ENCODE measurements at places on chromosomes 1 and 21.

DNA sequence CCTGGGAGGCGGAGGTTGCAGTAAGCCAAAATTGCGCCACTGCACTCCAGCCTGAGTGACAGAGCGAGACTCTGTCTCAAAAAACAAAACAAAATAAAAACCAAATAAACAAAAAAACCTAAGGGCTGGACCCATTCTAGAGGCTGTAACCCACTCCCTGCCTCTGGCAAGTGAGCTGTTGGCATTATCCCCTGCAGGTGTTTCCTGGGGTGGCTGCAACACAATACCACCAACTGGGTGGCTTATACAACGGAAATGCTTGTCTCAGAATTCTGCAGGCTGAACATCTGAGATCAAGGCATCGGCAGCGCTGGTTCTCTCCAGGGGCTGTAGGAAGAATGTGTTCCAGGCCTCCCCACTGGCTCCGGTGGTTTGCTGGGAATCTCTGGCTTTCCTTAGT is 15.2 kb downstream of the LRRC38 start:
- DNase-seq: no peak

DNA sequence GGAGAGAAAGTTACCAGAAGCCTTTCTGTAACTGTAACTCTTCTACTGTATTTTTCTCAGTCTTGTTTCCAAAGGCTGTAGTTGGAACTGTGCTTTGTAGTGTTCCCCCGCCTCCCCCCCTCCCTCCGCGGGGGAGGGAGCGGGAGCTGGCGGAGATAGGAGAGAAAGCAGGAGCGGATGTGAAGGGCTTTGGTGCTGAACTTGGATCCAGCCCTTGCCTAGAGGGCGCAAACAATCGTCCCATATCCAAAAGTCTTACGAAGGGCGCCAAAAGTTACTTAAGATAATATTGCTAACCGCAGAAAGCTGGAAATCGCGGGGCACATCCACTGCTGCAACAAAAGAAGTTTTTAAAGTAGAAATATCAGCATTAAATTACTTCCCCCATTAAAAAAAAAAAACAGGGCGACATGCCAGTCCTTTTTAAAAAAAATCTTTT is 2.4 kb upstream of the NFIA start:
- DNase-seq: peak; percentile 74

DNA sequence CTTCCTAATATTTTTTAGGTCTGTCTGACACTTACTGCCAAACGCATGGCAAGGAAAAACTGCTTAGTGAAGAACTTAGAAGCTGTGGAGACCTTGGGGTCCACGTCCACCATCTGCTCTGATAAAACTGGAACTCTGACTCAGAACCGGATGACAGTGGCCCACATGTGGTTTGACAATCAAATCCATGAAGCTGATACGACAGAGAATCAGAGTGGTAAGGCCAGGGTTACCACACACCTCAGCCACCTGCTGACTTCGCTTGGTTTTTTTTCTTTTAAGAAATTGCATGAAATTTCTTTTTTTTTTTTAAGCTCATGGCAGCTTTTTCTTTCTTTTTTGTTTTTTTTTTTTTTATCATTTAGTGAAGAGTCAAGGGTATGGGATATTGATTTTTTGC is 17.2 kb downstream of the ATP1A1 start:
- DNase-seq: no peak

- no peak for DNase-seq
Measured at GRCh38 chr1:113818578-113818977, 6.3 kb upstream of the RSBN1 start.

DNA sequence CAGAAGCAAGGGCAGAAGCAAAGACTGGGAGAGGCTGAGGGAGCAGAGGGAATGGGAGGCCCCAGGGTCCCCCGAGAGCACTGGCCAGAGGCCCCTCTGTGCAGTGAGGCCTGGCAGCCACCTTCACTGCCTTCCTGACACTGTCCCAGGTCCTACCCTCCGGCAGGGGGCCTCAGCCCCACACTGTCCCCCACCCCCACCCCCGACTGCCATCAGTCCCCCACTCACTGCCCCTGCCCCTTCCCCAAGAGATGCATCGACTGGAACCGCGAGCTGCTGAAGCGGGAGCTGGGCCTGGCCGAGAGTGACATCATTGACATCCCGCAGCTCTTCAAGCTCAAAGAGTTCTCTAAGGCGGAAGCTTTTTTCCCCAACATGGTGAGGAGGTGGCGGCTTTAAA is 13.0 kb upstream of the PADI6 start:
- DNase-seq: no peak

- DNase-seq: no peak
Measured at GRCh38 chr1:211305044-211305443, 21.6 kb upstream of the TRAF5 start.

DNA sequence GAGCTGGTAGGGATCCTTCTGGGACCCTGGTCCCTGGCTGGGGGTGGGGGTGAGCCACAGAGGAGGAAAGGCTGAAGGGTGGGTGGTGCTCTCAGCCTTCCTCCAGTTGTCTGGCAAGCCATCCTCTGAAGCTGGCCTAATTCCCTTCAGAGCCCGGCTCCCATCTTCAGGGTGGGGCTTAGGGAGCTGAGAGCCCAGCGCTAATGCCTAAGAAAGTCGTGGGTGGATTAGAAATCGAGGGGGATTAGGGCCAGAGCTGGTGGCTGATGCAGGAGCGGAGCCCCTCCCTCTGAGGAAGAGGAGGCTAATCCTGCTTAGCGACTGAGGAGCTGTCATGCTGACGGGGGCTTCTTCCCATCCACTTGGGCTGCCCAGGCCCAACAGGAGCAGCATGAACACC is 30.8 kb upstream of the DMBX1 start:
- no peak for DNase-seq

GRCh38 chr1:61931587-61932279 is 189.5 kb downstream of the PATJ start:
- DNase-seq: no peak

DNA sequence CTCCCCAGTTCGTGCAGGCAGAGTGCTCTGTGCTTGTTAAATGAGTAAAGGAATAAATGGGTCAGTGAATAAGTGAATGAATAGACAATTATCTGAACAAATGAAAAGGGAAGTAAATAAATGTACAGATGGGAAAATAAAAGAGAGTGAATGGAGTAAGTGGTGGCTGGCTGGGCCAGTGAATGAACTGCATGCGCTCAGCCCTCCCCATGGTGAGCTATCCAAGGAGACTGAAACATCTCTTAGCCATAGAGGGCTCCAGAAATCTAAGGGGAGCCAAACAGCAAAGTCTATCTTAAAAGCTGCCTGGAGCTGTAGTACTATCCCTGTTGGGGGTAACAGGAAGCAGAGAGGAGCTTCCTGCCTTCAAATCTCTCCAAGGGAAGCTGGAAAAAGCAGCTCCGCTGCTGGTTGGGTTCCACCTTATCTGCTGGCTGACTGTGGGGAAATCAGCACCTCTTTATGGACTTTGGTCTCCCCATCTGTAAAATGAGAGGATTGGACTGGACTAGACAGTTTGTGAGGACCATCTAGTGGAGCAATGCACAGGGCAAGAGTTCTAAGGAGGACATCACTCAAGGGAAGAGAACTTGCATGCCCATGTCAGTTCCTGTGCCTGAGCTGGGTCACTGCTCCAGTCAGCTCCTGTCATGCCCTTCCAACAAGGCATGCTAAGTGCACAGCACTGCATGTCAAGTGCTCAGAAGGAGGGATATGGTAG is 77.9 kb downstream of the TRABD2B start:
- no peak for DNase-seq

- DNase-seq: no peak
Measured at GRCh38 chr21:31266241-31266640, 77.8 kb downstream of the TIAM1 start.

DNA sequence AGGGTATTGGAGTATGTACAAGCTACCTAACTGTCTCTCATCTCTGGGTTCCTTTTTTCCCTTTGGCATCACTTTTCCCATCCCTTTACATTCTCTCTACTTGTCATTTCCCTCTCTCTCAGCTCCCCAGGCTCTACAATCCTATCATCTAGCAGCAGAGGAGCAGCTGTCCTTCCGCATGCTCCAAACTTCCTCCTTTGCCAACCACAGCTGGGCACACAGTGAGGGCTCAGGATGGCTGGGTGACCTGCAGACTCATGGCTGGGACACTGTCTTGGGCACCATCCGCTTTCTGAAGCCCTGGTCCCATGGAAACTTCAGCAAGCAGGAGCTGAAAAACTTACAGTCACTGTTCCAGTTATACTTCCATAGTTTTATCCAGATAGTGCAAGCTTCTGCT is 561 bp downstream of the CD1E start:
- DNase-seq: no peak

GRCh38 chr1:172421974-172422604 is 1.6 kb downstream of the C1orf105 start:
- no peak for DNase-seq

- DNase-seq: no peak
Measured at GRCh38 chr1:180119837-180120236, 34.8 kb upstream of the QSOX1 start.

DNA sequence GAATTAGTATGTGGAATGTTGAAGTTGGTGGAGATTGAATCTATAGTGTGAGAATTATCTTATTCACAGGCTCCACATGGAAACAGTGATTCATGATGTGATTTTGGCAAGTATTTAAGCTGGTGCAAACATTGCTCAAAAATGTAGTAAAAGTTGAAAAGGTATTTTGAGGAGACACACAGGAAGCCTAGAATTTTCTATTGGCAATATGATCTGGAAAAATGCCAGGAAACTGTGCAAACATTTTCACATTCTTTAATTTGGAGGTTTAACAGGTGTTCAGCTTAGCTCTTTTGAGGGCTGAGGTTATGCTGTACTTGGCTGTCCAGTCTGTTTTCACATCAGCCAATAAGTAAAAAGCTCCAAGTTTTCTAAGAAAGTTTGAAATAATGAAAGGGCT is 327.3 kb downstream of the RWDD3 start:
- no peak for DNase-seq

DNA sequence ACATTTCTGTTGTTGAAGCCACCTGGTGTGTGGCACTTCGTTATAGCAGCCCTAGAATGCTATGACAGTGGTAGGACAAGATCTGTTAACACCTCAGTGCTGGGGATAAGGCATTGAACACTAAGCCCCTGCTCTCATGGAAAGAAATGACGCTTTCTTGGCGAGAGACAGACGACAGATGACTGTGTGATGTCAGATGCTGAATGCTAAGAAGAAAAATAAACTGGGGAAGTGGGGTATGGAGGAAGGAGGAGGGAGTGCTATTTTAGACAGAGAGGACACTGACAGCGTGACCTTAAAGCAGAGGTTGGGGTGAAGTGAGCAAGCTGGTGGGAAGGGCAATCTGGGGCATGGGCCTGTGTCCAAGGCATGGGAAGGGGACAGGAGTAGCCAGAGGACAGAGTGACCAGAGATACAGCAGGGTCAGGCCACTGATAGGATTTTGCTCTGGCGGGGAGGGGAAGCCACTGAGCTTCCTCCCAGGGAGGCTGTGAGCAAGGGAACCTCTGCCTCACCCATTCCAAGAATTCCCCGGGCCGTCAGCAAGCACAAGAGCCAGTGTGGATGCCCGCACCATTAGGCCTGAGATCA is 15.2 kb downstream of the DOP1B start:
- no peak for DNase-seq

GRCh38 chr1:28326984-28327383 is 1.9 kb upstream of the MED18 start:
- no peak for DNase-seq

DNA sequence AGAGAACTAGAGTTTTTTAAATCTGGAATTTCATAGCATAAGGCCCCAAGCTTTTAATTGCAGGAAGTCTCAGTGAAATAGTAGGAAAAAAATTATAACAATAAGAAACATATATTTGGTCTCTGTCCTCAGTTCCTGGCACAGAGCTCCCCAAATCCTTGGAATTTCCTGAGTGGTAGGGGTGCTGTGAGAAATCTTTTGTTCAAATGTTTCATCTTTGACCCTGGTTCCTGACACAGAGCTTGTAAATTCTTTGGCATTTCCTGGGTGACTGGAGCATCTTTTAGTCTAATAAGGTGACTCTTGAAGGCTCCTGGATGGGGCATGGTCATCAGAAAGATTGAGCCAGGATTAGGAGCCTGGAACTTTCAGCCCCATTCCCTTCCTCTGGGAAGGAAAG is 225.7 kb upstream of the AJAP1 start:
- no peak for DNase-seq

GRCh38 chr1:221612047-221612777 is 129.7 kb downstream of the DUSP10 start:
- no peak for DNase-seq

DNA sequence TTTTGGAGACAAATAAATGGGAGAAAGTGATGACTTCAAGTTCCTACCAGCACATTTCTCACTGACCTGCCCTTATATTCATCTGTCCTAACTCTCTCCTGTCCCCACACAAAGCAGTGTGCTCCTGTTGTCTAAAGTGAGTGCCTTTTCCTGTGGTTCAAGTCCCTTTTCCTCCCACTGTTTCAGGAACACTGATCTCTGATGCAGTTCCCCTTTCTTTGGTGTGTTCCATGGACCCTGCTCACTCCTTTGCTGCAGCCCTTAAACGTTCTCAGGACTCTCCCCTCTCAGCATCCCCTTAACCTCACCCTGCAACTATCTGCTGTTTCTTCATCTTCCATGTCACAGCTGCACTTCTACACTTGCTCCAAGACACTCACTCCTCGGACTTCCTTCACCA is 195.8 kb upstream of the ETV3 start:
- no peak for DNase-seq

- no peak for DNase-seq
Measured at GRCh38 chr21:45108808-45109781, 34.7 kb downstream of the ADARB1 start.

- no peak for DNase-seq
Measured at GRCh38 chr1:31666263-31666963, 21.7 kb upstream of the PEF1 start.

- DNase-seq: no peak
Measured at GRCh38 chr21:44948426-44949120, 8.7 kb downstream of the SLX9 start.

DNA sequence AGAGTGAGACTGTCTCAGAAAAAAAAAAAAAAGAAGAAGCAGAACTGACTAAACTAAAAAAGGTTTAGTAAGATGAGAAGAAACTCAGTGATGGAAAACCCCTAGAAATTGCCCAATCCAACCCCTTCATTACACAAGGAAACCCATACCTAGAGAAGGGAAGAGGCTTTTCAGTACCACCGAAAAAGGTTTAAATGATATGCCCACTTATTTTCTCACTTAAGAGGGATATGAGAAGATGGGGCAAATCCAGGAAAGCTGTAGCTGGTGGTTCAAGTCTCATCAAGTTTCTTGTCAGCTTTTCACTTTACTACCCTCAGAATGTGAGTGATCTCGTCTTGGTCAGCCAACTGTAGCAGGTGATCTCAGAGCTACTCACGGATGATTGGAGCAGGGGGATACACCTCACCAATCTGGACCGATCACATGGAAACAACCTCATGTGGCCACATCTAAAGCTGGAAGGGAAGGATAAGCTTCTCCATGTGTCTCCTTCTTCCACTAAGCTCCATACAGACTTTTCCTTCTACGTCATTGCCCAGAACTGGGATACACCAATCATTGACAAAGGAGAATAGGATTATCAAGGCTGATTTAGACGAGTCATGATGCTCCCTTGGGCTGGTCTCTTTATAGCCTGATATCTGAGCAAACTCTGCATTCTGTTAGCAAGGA is 126.7 kb upstream of the POU3F1 start:
- DNase-seq: no peak

GRCh38 chr1:226981386-226981817 is 41.3 kb downstream of the COQ8A start:
- DNase-seq: no peak

Measured in amygdala (tissue), 56 donors.